Glutamatergic neuron (in vitro differentiated cells): ENCODE measurements at places on chromosomes 16 and 17.

DNA sequence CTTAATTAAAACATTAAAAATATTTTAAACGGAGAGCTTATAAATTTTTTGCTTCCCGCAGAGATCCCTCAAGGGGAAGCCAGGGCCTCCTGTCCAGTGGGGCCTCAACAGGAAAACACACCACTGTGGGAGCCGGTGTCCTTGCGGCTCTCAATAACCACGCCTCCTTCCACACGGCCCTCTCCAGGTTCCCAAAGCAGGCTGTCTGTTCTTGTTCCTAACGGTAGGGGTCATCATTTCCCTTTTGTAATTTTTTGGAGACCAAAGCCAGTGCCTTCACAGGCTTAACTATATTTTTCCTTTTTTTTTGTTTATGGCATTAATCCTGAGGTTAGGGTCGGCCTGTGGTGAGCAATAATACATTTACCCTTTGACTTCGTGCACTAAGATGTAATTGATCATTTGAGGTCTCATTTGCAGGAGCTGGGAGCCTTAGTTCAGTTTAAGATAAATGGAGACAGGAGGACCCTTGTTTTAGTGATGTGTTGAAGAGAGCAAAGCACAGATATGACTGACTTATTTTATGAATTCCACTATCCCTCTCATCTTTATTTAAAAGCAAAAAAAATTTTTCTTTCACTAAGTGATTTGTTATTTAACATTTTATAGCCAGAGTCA is 77.5 kb upstream of the N4BP1 start:
- DNase-seq, result peak; percentile 64

GRCh38 chr17:75456039-75456416 is 407 bp upstream of the TMEM94 start:
- DNase-seq, result no peak

DNA sequence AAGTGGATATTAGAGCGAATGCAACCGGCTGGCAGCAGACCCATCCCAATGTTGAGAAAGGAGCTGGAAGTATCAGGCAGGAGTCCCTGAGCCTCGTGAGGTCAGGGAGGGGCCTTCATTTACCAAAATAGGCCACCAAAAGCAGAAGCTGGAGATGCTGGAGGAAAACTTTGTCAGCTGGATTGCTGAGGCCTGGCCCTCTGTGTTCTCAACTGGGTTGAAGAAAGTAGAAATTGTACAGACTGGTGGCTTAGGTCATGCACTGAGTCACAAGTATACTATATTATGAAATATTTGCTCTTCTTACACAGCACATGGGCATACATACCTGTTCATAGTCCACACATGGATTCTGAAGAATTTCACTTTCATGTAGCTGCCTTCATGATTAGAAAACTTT is 23.2 kb upstream of the TEKT3 start:
- no peak for DNase-seq

DNA sequence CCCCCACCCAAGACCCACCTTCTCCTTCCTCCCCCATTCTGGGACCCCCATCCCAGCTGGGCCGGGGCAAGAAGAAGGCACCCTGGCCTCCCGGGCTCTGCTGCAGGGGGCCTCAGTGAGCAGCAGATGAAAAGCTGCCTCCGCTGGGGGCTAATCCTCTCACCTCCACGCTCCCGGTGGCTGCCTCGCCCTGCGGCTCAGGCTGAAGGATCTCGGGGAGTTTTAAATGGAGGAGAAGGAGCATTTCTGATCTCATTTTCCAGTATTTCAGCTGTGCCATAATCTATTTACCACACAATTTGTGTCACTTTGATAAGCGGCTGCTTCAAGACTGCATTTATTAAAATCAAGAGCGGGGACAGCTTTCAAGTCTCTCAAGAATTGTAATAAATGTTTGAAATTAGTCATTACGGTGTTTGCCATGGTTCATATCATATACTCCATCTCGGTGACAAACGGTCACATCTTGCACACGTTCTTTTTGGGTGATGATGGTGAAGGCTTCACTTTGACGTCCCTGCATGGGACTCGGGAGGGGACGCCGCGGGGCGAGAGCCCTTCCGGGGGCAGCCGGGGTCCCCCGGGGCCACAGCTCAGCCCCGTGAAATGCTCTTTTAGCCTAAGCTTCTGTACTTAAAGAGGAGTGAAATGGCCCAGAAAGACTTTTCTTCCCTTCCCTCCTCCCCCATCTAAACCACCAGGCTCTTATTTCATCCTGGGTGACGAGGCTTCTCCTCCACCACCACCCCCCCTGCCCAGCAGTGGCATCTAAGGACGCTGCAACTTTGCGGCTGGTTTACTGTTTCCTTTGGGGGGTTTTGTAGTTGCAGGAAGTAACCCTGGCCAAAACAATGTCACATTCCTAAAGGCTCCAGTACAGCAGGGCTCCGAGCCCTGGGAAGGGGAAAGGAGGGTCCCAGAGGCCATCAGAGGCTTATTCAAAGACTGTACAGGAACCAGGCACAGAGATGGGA is 313.1 kb upstream of the TNRC6C start:
- no peak for DNase-seq

- DNase-seq, result peak; percentile 18
These were observed 6.0 kb upstream of the RBFOX3 start for GRCh38 chr17:79616801-79617200.

- DNase-seq, result no peak
These were observed 128.7 kb downstream of the CHD9 start for GRCh38 chr16:53183442-53183841.
